ENCODE measurements at places on chromosomes 4 and X.

- DNase-seq: no peak
These were observed 345.3 kb downstream of the SPRY1 start for GRCh38 chr4:123741906-123742305.

GRCh38 chr4:8550691-8551090 is 29.5 kb upstream of the GPR78 start:
- no peak for DNase-seq

GRCh38 chr4:183229397-183229796 is 90.7 kb downstream of the CLDN22 start:
- DNase-seq: no peak

- DNase-seq: no peak
These were observed 1.1 kb downstream of the LRBA start for GRCh38 chr4:151013944-151014343.

- peak; percentile 88 for DNase-seq
These were observed 142.0 kb downstream of the RTL3 start for GRCh38 chrX:78517124-78517523.

Measured in stimulated activated naive CD4-positive, alpha-beta T cell (primary cell).